Fibroblast of villous mesenchyme (primary cell): ENCODE measurements at places on chromosomes 7 and 10.
A peak's percentile ranks its signal among the peaks of the same experiment; 100 is the strongest.

DNA sequence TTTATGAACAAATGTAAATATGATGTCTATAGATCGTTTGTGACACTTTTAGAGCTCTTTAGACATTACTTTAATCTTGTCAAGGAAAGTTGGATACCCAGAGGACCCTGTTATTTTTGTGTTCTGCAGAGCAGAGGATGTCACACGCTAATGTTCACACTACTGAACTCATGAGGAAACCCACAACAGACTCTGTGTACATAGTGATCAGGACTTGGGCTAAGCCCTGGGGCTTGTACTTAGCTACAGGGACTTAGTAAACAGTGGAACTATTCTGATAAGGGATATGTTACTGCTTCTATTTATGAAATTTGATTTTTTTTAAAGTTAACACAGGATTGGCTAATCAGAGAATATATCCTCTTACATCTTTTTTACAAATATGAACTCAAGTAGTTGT is 36.1 kb upstream of the ZNF518A start:
- no peak for DNase-seq

DNA sequence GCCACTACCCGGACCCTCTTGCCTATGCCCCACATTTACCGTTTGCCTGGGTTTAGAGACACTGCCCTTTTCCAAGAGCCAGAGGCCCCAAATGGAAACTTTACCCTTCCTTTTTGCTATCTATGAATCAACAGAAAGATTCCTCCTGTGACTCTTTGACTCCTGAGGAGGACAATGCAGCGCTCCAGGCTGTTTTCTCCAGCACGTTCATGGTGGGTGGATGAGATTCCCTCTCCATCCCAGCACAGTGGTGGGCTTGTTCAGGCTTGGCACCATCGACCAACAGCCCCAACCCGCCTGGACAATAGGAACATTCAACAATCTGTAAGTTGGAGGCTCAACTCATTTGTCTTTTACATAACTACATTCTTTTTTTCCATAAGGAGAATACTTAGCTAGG is 55.9 kb downstream of the DLD start:
- no peak for DNase-seq

GRCh38 chr10:128047351-128047750 is 78.9 kb downstream of the MKI67 start:
- DNase-seq = peak; percentile 28

DNA sequence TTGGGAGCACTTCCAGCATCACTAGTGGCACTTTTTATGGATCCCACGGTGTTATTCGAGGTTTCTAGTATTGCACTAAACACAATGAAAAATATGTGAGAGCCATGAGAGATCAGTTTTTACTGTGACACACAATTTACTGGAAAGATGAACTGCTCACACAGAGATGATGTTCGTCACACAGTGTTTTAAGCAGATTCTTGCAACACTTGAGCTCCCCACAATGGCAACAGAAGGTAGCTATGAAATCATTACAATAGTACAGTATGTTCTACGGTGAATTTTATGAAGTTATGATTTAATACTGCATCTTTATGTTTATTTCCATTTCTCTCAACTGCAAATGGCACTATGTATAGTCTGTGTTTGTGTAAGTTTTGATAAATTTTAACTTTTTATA is 27.4 kb upstream of the ENTPD1 start:
- peak; percentile 26 for DNase-seq

DNA sequence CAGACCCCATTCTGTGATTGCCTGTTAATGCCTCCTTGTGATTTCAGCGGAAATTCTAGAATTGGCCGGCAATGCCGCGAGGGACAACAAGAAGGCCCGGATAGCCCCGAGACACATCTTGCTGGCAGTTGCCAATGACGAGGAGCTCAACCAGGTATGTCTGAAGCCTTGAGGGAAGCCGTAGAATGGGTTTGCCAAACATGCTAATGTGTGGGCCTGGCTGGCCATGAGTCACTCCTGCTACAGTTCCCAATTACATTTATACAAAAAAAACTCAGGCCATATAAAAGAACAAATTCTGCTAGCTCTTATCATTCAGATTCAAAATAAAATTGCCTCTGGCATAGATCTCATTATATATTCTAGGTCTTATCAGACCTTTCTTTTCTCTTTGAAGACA is 37.4 kb downstream of the MACROH2A2 start:
- no peak for DNase-seq
